Kidney epithelial cell (primary cell): ENCODE measurements at places on chromosomes 1 and 21.

DNA sequence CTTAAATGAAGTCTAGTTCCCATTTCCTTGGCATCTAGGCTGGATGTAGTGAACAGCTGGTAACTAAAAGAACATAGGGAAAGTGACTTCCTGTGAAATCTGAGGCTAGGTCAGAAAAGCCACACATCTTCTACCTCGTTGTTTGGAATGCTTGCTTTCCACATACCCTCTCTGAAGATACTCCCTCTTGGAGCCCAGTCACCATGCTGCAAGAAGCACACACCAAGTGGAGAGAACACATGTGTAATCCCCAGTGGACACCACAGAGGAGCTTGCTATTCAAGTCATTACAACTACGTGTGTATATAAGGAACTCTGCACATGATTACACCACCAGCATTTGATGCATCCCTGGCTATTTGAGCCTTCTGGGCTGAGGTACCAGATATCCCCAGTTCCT is 125.9 kb downstream of the RGS21 start:
- no peak for DNase-seq

GRCh38 chr1:202638019-202638700 is 72.1 kb downstream of the SYT2 start:
- DNase-seq: no peak

DNA sequence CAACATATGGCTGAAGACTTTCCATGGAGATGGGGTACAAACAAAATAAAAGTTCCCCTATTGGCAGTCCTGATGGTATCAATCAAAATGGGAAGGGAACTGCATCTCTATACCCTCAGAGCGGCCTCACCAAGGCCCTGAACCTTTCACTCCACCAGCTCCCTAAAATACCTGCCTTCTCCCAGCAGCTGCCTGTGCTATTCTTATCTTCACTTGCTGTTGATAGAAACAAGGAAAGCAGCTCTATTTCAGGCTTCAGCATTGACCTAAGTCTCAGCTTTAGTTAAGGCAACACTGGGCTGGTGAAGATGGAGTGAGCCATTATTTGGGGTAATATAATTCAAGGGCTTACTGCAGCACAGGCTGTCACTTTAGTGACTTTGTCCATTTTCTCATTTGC is 21.7 kb upstream of the PIGC start:
- DNase-seq: no peak

GRCh38 chr1:208211921-208212843 is 32.0 kb downstream of the PLXNA2 start:
- no peak for DNase-seq

- DNase-seq: no peak
These were observed 413.4 kb downstream of the HLX start for GRCh38 chr1:221292652-221293051.
